ENCODE measurements at places on chromosomes 1 and 21.

- ATAC-seq = peak; percentile 28
Observed at GRCh38 chr1:5390504-5390903, 601.7 kb downstream of the NPHP4 start.

DNA sequence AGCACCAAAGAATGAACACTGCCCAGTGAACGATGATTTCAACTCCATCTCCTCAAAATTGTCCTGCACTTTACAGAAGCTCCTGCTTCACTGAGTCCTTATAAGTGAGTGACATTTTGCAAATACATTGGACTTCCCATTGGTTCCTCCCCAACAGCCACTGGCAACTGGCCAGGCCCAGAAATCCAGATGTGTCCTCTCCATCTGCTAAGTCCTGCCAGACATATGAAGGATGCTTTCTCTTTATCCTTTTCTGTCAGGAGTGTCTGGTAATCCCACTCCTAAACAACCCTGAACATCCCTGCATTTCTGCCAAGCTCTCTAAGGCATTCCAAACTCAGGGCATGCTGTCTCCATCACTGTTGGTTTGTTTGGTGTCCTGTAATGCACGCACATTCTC is 271.8 kb downstream of the RRAGC start:
- ATAC-seq = no peak

GRCh38 chr1:143660354-143660941 is 311.3 kb downstream of the FAM72C start:
- no peak for ATAC-seq

DNA sequence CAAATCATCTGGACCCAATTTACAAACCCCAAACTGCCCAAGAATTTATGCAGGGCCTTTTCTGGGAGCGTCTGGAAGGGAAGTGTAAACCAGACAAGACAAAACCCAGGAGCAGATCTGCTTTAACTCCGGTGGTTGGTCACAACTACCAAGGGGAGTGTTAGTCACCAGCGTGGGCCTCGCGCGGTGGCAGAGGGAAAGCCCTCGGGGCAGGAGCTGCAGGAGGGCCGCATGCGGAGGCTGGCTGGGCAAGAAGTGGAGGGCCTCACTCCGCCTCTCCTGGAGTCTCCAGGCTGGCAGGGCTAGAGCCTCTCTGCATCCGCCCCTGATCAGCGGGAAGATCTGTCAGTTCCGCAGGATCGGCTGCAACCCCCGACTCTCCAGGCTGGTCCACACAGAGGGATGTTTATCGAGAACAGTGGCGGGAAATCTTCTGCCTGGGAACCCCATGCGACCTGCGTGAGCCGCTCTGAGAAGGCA is 2.0 kb downstream of the COL24A1 start:
- ATAC-seq = no peak

- no peak for ATAC-seq
Observed at GRCh38 chr1:64287071-64287470, 83.6 kb downstream of the UBE2U start.

GRCh38 chr21:33968080-33968994 is 52.7 kb upstream of the ATP5PO start:
- ATAC-seq = no peak

DNA sequence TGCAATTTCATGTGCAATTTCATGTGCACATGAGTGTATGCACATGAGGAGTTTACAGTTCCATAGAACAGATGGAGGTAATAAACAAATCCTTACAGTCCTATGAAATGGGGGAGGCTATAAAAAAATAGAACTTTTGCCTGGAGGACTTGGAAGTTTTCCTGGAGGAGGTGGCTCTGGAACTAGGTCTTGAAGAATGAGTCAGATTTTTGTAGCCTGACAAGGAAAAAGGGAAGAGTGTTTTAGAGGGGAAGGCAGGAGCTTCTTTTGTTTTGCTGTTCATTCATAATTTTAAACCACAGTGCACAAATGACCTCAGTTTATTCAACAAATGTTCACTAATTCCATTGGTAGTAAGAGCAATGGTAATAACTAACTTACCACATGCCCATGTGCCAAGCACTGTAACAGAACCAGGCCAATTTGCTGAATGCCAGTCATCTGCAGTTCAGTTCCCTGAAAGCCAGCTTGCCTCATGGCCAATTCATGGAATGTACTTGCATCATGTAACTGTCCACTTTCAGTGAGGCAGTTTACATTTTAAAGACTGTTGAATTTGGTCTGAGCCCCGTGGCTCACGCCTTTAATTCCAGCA is 2.7 kb downstream of the DIO1 start:
- ATAC-seq = no peak

DNA sequence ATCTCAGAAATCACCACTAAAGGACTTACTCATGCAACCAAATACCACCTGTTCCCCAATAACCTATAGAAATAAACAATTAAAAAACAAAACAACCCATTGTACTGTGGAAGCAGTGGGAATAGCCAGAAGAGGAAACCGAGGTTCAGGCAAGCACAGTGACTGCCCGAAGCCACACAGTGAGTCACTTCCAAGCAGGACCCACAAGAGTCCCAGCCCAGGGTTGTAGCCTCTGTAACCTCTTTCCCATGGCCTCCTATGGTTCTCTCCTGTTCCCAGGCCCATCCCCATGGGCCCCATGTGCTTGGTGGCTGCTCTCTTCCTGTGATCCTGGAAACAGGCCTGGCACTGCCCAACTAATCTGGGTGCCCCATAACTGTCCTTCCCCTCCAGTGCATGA is 29.0 kb upstream of the HTR1D start:
- ATAC-seq = no peak

GRCh38 chr1:35261412-35262120 is 6.9 kb upstream of the ZMYM4 start:
- ATAC-seq = no peak

- ATAC-seq = peak; percentile 44
Observed at GRCh38 chr1:179080866-179081686, 794 bp upstream of the TOR3A start.

DNA sequence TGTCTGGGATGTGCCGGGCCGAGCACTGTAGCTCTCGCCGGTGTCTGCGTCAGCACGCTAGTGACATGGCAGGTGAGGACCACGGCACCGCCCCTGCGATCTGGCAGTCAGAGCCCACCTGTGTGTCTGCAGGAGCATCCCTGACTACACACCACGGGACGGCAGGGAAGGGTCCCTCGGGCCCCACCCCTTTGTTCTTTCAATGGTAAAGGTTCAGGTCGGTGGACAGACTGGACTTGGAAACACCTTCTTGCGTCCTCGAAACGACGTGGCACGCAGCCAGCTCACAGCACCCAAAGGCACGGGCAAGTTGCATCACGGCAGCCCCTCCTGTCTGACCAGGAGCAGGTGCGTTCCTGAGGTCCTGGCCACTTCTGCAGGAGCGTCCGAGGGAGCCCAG is 3.7 kb upstream of the SAMD11 start:
- ATAC-seq = no peak

DNA sequence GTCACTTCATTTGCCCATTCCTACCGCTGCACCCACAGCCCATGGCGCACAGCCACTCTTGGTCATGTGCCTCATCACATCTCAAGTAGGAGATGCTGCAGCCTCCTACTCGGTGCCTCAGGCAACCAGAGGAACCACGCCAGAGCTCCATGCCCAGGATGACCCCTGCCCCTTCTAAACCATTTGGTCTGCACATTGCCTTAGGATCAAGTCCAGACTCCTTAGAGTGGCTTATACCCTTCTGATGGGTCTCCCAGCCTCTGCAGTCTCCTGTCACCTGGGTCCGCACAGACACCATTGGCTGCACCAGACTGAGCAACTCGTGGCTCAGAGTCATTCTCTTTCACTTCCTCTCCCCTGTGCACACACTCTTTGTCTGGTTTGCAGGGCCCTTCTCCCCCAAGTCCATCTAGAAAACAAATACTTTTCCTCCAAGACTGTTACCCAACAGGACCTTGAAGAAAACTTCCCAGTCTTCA is 2.2 kb upstream of the ADORA3 start:
- ATAC-seq = peak; percentile 16

- ATAC-seq = no peak
Observed at GRCh38 chr1:117634631-117635030, 28.8 kb downstream of the TENT5C start.

- ATAC-seq = no peak
Observed at GRCh38 chr21:44941567-44941966, 1.7 kb downstream of the SLX9 start.

Data from activated CD4-positive, CD25-positive, alpha-beta regulatory T cell treated with anti-CD3 and anti-CD28 coated beads, Interleukin-2, amount 50 U/mL, for 24 hours (primary cell).